ENCODE measurements at places on chromosomes 13 and 19.

- DNase-seq: no peak
Observed at GRCh38 chr13:91894316-91894715, 495.9 kb downstream of the GPC5 start.

GRCh38 chr13:24381541-24382265 lies 72.3 kb downstream of the C1QTNF9 start:
- DNase-seq: no peak

GRCh38 chr13:107091428-107091827 lies 523.5 kb upstream of the ARGLU1 start:
- no peak for DNase-seq

DNA sequence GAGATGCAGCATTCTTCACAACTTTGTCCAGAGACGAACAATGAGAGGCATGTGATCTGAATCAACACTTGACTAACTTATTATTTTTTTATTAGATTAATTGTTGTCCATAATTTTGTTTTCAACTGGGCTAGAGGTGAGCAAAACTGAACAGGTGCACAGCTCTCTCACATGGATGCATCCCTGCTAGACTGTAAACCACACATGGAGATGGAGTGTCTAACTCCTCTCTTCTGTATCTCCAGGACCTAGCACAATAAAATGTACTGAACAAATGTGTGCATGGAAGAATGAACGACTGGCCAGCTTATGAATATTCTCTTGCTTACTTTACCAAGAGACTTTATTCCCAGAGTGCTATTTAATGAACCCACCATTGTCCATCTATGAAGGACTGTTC lies 627.7 kb downstream of the LIG4 start:
- no peak for DNase-seq

DNA sequence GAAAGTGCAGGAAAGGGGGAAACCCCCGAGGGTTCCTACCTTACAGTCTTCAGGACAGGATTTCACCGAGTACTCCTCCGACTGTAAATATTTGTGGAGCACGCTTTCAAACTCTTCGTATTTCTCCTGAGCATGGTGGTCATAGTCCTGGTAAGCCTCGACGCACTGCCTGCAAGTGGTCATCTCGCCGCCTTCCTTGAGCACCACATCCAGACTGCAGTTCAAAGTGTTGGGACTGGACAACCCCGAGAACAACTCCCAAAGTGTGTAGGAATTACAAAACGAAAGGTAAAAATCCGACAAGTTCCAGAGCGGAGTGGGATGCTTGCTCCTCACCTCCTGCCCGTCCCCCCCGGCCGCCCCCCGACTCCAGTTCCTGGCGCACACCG lies 349.7 kb downstream of the LIG4 start:
- DNase-seq: no peak

DNA sequence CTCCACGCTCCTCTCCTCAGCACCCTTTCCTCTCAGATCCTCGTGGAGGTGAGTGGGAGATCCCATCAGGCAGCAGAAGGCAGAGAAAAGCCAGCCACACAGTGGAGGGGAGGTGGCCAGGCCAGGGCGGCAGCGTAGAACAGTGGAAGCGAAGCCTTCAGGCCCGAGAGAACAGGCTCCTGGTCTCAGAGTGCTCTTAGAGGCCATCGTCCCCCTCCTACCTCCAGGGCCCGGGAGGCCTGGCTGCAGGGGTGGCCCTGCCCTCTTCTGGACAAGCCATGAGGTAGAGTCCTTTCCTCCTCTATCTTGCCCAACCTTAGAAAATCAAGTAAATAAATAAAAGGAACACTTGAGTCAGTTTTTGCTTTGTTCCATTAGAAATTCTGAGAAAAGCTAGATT lies 202.0 kb downstream of the KATNAL1 start:
- DNase-seq: no peak

GRCh38 chr13:71751073-71751472 lies 115.9 kb downstream of the DACH1 start:
- no peak for DNase-seq

DNA sequence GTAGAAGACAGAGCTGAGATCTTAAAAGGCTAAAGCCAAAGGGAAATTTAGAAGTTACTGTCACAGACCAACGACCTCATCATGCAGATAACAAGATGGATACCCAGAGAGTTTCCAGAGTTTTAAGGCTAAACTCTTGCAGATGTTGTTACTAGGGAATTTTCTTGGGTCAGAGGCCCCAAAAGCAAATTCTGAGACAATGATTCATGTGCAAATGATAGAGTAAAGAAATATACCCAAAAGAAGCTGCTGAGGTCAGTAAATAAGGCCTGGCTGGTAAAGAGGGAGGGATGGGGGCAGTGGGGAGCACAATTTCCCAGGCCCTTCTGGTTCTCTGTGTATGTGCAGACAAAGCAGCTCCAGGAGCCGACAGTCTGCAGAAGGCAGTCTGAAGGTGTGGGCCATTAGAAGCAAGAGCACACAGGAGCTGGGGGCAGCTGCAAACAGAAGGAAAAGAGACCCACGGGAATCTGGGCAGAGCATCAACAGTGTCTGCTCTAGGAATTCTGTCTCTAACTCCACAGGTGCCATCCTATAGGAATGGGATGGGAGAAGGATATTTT lies 330.8 kb downstream of the TBC1D4 start:
- DNase-seq: no peak

DNA sequence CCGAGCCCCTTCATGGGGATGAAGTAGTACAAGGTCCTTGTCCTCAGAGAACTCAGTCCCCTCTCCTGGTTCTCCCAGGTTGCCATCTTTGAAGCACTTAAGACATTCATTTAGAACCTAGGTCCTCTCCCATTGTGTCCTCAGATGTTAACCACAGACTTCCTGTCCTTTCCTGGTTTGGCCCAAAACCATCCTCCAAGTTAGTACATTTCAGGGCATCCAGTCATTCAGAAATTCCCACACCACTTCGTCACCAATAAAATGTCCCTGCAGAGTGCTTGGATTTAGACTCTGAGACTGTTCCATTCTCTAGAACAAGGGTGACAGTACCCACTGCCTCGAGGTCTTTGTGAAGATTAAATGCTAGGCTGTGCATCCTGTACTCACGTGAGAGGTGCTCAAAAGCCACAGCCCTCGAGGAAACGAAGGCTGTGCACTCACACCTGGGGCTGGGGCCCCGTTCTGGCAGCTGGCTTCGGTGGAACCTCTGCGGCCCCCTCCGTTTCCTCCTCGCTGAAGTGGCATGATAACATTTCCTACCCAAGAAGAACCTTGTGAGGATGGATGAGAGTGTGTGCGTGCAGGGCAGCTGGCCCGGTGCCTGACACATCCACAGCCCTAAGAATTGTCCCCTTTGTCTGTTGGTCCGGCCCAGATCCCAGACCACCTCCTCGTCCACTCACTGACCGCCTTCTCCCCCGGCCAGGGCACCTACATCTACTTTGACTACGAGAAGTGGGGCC lies 4.7 kb downstream of the LENG1 start:
- DNase-seq: peak; percentile 54

DNA sequence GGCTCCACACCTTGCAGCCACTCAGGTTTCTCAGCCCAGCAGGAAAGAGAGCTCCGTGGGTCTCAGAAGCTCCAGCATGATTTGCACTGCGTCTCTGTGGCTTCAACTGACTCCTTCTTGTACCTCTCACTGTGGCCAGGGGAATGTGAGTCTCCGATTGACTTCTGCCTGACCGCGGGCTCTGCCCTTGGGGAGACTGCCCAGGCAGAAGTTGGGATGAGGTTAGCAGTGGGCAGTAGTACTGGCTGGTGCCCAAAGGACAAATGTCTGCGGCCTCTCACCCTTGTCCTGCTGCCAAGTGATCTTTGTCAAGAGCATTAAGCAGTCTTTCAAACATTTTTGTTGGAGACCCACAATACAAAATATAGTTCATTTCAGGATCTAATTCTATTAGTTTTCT lies 34.4 kb upstream of the FXYD3 start:
- DNase-seq: no peak

All from activated naive CD4-positive, alpha-beta T cell treated with anti-CD3 and anti-CD28 coated beads for 36 hours (primary cell).